ENCODE measurements at places on chromosomes 2 and 18.

GRCh38 chr2:147170932-147171331 lies 673.9 kb upstream of the ACVR2A start:
- DNase-seq = no peak

DNA sequence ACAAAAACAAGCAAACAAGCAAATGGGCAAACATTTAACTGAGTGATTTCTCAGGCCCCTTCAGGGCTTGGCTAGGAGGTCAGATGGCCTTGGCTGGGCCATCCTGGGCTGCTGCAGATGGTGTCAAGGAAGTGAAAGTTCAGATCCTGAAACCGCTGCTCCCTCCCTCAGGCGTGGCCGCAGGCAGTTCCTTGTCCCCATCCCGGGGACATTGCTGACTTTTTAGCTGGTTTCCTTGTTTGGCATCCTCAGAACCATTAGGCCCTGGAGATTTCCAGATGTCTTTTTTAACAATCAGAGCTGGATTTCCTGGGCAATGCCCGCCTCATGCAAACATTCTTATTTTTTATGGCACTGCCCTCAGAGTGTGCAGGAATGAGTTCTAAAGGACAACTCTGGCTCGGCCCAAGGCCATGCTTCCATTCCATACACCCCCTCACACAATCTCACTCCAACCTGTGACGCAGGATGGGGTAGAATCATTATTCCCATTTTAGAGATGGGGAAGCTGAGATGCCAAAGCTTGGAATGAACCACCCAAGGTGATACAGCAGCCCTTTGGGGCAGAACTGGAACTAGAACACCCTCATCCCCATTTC lies 86.1 kb upstream of the ZCCHC2 start:
- no peak for DNase-seq

- DNase-seq = no peak
These were observed 101.3 kb downstream of the SATB2 start for GRCh38 chr2:199356412-199356811.

DNA sequence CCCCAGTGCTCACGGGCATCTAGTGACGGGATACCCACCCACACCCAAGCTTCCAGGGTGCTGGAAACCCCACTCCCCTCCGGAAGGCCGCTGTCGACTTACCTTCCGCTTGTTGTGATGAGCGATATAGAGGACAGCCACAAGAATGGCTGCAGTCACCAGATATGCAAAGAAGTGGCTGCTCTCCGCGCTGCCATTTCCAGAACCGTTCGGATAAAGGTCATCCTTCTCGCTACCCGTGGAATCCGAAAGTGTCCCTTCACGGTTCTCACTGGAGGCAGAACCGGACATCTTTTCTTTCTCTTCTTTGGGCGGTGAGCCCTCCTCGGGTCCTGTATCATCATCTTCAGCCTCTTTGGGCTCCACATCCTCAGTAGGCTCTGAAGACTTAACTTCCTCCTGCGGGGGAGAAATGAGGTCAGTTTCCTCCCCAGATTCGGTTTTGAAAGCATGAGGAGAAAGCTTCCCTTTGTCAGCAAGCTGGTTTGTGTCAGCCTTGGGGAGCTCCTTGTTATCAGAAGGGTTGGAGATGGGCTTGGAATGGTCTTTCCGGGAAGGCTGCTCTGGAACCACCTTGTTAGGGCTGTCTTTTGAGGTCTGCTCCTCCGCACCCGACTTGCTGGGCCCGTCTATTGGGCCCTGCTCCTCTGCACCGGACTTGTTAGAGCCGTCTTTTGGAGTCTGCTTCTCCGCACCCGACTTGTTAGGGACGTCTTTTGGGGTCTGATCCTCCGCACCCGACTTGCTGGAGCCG lies 1.2 kb downstream of the TGOLN2 start:
- peak; percentile 38 for DNase-seq

- no peak for DNase-seq
These were observed 13.3 kb upstream of the GALNT14 start for GRCh38 chr2:31151501-31151900.

DNA sequence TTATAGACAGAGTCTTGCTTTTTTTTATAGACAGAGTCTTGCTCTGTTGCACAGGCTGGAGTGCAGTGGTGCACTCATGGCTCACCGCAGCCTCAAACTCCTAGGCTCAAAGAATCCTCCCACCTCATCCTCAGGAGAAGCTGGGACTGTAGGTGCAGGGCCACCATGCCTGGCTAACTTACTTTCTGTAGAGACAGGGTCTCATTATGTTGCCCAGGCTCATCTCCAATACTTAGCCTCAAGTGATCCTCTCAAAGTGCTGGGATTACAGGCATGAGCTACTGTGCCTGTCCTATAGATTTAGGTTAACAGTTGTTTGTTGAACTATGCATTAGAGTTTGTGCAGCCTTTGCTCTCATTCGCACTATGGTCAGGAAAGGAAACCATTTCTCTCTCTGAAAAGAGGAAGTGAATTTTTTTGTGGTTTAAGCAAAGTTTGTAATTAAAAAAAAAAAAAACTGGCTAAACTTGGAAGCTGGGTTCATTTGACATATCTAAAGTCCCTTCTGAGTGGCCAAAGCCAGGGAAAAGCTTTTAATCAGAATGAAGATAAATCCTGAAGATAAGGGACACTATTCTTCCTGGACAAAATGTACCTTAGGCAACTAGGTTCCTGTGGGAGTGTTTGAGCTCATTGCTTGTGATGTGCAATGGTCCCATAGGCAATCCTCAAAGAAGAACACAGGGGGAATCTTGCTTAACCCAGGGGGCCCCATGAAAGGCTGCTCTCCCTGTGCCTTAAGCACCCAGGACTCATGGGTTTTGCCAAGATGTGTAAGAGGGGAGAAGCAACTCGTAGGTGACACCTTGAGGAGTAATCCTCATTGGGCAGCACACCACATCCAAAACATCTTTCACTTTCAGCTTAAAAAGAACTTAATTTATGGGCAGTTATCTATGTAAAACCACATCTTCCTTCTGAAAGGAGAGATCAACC lies 201.7 kb downstream of the MREG start:
- no peak for DNase-seq
